ENCODE measurements at places on chromosomes 12 and 14.
A peak's percentile ranks its signal among the peaks of the same experiment; 100 is the strongest.

DNA sequence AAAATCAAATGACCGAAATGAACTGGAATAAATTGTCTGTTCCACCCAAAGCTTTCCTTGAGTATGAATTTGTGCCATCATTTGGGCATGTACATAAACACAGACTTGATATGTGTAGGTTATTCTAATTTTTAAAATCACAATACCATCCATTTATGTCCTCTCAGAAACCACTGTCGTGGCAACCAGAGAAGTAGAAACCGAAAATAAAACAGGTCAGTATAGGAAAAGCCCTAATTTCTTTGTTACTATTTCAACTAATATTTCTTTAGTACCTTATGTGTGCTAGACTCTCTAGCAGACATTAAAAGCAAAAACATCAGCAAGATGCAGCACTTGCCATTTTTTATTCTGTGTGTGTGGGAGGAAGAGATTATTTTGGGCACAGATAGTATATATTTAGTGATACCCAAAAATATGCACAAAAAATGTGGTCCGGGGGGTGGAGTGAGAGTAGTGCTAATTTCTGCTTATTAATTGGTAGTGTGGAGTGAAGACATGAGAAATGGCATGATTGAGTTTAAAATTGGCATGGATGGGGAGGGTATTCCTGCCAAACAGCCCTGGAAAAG is 130.8 kb upstream of the CNTN1 start:
- no peak for DNase-seq

GRCh38 chr12:32120419-32120818 is 13.8 kb downstream of the BICD1 start:
- no peak for DNase-seq

DNA sequence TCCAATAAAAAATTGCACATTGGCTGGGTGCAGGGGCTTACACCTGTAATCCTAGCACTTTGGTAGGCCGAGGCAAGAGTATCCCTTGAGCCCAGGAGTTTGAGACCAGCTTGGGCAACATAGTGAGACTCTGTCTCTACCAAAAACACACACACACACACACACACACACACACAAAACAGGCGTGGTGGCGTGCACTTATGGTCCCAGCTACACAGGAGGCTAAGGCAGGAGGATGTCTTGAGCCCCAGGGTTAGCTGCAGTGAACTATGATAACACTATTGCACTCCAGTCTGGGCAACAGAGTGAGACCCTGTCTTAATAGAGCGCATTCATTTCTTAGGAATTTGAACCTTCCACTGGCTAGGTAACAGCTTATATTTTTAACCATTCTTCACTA is 42.9 kb upstream of the BICD1 start:
- DNase-seq = no peak

GRCh38 chr12:110948041-110948440 is 27.7 kb upstream of the MYL2 start:
- DNase-seq = no peak

GRCh38 chr14:73758392-73759182 is 44.4 kb upstream of the PNMA1 start:
- DNase-seq = peak; percentile 23

DNA sequence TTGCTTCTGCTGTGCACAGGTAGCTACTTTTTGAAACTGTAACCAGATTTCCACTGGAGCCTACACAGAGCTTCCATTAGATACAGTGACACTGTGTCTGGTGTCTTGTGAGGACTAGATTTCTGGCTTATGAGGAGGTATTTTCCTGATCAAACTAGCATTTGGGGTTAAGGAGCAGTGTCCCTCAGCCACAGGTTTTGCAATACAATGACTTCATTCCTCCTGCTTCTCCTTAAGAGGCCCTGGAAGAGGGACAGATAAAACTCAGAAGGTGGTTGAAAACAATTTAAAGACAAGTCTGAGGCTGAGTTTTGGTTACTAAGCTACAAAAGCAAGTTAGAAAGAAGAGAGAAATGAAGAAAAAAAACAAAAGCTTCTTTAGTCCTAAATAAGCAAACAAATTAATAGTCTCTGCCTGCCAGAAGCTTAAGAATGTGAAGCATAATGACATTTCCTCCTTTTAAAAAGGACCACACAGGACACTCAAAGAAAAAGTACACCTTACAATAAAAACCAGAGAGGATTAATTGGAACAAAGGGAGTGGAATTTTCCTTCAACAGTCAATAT is 53.0 kb downstream of the PKP2 start:
- no peak for DNase-seq

- DNase-seq = no peak
Measured at GRCh38 chr14:98877065-98877464, 394.9 kb downstream of the BCL11B start.

GRCh38 chr12:84910549-84911241 is 1.9 kb downstream of the SLC6A15 start:
- no peak for DNase-seq

- DNase-seq = no peak
Measured at GRCh38 chr14:21025371-21026273, 761 bp upstream of the NDRG2 start.

- peak; percentile 96 for DNase-seq
Measured at GRCh38 chr14:64762044-64763034, 58.1 kb downstream of the PLEKHG3 start.

DNA sequence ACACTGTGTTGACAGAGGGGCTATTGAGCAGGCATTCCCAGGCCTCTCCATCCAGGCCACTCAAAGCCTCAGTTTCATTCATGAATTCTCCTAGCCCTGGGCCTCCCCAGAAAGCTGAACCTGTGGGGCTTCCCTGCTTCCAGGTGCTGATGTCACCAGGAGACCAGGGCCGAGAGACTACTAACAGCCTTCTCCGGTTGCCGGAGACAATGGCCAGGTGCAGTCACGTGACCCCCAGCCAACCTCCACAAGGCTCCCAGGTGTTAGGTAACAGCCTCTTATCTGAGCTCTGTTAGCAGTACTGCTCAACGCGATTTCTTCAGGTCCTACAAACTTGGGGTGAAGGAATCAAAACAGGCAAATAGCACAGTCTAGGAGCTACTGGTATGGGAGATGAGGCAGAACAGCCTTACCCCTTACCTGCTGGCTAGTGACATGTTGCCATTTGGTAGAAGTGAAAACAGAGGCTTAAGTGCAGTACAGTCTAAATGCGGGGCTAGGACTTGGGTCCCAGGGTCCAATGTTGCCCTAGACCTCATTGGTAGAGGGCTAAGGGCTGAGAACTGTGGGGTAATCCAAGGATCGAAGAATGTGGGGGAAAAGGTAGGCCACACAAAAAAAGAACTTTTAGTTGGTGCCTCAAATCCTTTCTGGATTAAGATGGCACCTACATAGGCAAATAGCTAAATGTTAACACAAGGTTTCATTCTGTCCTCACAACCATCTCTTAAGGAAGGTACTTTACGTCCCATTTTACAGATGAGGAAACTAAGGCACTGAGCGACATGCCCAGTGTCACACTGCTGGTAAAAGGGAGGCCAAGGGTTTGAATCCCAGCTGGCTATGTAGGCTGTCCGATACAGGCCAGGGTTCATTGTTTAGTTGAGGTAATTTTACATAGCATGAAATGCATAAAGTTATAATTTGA is 3.8 kb downstream of the CCDC88C start:
- no peak for DNase-seq

GRCh38 chr12:82555699-82556098 is 131.0 kb upstream of the TMTC2 start:
- DNase-seq = no peak

- no peak for DNase-seq
Measured at GRCh38 chr12:124299628-124300388, 4.9 kb downstream of the RFLNA start.

DNA sequence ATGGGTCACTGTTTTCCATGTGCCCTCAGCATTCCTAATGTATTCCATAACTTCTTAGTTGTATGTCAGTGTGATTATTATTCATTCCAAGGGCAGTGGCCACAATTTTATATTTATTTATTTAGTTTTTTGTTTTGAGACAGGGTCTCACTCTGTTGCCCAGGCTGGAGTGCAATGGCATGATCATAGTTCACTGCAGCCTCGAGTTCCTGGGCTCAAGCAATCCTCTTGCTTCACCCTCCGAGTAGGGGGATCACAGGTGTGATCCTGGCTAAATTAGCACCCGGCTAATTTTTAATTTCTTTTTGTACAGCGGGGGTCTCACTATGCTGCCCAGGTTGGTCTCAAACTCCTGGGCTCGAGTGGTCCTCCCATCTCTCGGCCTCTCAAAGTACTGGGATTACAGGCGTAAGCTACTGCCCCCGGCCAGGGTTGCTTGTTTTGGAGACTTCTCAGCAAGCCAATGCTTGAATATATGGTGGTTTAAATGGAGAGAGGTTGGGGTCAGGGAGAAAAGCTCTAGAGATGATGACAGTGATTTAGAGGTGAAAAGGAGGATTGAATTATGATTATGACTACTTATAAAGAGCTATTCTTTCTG is 7.6 kb downstream of the GPRC5A start:
- no peak for DNase-seq

GRCh38 chr14:65159281-65160062 is 57.2 kb upstream of the MAX start:
- no peak for DNase-seq

GRCh38 chr14:102403028-102403427 is 40.3 kb downstream of the TECPR2 start:
- DNase-seq = no peak

DNA sequence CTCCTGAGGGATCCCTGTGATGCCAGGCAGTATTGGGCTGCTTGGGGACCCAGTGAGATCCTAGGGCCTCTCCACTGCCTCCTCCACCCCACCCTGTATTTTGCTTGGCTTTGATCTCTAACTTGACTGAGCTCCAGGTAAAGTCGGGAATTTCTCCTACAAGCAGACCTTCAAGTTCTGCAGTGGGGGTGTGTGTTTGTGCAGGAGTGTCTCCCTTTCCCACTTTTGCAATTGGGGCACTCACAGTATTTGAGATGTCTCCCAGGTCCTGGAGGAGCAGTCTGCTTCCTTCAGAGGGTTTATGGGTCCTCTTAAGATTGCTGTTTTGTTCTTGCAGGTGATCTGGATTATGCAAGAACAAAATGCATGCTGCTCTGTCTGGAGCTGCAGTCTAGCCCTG is 68.9 kb downstream of the ALG10B start:
- no peak for DNase-seq

GRCh38 chr12:57214398-57214781 is 2.2 kb upstream of the NXPH4 start:
- DNase-seq = peak; percentile 36

DNA sequence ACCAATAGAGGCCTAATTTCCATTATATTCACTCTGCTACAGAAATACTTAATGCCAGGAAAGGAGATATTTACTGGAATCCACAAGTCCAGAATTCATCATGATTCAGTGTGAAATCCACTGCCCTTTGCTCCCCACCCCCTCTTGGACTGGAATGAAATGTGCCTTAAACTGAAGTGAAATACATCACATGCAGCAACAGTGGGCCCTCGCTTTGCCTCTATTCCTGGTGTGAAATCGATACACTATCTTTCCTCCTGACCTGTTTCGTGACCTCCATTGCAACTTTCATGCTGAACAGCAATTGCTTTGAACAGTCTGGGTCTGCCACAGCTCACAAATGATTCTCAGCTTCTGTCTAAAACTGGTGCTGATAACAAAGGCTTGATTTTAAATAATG is 100.6 kb downstream of the NPAS3 start:
- DNase-seq = no peak

DNA sequence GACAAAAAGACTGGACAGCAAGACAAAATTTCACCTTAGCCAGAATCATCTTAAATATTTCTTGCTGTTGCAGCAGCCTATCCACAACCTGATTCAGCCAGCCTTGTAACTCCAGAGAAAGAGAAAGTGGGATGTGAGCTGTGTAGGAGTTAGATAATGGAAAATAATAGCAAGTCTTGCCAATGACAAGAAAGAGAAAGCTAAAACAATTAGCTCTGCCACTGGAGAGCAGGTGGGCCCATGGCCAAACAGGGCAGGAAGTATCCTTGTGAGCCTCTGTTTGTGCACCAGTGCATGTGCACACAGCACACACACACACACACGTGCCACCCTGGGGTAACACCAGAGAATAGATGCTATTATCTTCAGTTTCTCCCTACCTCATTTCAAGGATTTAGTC is 106.0 kb upstream of the CCDC196 start:
- DNase-seq = no peak

DNA sequence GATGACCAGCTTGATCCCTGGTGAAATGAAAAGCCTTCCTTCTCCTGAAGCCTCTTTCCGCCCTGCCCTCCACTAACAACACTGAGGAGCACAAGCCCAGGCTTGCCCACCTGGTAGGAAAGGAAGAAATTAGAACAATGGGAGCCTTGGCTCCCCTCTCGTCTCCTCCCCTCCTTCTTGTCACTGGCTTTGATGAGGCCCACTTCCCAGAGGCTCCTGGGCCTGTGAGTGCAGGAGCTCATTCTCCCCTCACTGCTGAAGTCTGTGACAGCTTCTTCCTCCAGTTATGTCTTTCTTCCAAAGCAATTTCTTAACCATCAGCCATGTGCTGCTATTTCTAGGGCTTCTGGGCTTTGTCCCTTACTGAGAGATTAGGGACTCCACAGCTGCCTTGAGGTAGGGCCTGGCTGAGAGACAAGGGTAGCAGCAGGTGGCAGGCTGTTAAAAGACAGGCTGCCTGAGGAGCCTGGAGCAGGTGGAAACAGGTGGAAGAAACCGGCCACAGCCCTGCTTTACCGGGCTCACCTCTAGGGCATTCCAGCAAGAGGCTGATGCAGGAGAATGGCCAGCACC is 53.6 kb upstream of the SRSF5 start:
- DNase-seq = peak; percentile 52

GRCh38 chr14:77590845-77591485 is 25.5 kb downstream of the SPTLC2 start:
- no peak for DNase-seq

GRCh38 chr12:17326649-17327048 is 720.7 kb upstream of the LMO3 start:
- DNase-seq = no peak

DNA sequence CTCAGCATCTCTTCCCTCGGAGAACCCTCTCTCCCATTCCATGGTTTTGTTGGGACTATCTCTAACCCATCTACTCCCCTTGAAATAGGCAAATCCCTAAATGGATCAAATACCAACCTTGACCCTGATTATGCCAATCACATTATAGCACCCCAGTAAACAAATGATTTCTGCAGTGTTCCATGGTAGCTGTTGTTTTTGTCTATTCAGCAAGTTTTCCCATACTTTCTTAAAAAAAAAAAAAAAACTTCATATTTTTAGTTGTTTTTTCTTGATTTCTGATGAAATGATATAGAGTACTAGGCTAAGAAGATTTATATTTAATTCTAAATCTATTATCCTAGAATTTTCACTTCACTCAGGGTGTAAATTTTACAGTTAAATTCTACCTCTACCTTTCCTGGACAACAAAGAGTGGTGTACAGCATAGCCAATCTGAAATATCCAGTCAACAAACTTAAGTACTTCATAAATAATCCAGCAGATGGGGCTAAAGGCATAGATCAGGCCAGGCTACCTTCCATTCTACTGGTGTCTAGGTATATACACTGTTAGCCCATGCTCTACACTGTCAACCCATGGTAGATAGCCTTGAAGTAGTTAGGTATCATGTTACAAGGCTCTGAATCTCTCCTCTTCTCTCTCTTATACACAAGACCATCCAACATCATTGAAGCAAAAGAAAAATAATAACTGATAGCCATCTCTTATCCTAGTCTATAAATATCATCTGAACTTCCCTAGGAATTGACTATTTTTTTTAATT is 82.2 kb downstream of the PLEKHG7 start:
- peak; percentile 59 for DNase-seq

GRCh38 chr12:66194122-66194521 is 5.1 kb downstream of the IRAK3 start:
- no peak for DNase-seq
